NCI-H2081 treated with DMSO at 0.1 percent for 48 hours (cell line): ENCODE measurements at places on chromosomes 4 and X.

GRCh38 chr4:10577508-10578426, 106.8 kb downstream of the CLNK start:
- DNase-seq: no peak

DNA sequence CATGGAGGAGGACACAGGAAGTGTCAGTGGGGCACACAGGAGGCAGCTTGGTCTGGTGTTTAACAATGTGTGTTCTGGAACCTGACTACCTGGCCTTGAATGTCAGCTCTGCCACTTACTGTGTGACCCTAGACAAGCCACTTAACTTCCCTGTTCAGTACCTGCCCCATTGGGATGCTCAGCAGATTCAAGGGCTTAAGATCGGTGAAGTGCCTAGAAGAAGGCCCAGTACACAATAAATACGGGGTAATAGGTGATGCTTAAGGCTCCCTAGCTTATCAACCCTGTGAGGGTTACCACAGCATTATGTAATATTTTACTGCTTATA, 1.6 kb upstream of the CHIC2 start:
- DNase-seq: no peak

- no peak for DNase-seq
Measured at GRCh38 chr4:139890816-139891215, 225.2 kb downstream of the MGST2 start.

DNA sequence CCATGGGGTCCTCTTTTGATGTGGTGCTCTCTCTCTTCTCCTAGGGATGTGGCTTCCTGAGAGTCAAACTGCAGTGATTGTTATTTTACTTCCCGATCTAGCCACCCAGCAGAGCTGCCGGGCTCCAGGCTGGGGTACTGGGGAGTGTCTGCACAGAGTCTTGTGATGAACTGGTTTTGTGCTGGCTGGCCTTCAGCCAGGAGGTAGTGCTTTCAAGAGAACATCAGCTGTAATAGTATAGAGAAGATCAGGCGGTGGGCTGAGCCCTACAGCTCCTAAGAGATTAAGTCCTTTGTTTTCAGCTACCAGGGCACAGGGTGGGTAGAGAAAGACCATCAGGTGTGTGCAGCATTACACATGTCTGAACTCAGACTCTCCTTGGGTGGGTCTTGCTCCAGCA, 59.0 kb upstream of the AGTR2 start:
- DNase-seq: no peak

DNA sequence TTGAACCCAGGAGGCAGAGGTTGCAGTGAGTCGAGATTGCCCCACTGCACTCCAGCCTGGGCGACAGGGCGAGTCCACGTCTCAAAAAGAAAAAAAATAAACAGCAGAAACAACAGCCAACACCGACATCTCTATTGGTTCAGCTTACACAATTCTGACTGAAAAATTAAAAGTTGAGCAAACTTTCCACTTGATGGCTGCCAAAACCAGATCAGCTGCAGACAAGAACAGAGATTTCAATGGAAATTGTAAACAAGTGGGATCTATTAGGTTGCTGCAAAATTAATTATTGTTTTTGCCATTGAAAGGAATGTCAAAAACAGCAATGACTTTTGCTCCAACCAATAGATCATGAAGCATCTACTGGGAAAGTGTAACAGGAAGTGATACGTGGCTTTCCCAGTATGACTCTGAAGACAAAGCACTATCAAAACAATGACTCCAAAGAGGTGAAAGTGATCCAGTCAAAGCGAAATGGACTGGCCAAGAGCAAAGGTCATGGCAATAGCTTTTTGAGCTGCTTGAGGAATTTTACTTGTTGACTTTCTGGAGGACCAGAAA, 26.3 kb downstream of the UPF3B start:
- DNase-seq: no peak

- DNase-seq: no peak
Measured at GRCh38 chr4:26145212-26145611, 175.6 kb upstream of the RBPJ start.
